ENCODE measurements at places on chromosomes 6 and 20.

GRCh38 chr6:164021589-164022250 is 607.2 kb downstream of the QKI start:
- DNase-seq, result no peak

- DNase-seq, result no peak
Observed at GRCh38 chr6:111032484-111033140, 50.8 kb downstream of the RPF2 start.

GRCh38 chr6:19158586-19158985 is 678.6 kb upstream of the ID4 start:
- DNase-seq, result no peak

DNA sequence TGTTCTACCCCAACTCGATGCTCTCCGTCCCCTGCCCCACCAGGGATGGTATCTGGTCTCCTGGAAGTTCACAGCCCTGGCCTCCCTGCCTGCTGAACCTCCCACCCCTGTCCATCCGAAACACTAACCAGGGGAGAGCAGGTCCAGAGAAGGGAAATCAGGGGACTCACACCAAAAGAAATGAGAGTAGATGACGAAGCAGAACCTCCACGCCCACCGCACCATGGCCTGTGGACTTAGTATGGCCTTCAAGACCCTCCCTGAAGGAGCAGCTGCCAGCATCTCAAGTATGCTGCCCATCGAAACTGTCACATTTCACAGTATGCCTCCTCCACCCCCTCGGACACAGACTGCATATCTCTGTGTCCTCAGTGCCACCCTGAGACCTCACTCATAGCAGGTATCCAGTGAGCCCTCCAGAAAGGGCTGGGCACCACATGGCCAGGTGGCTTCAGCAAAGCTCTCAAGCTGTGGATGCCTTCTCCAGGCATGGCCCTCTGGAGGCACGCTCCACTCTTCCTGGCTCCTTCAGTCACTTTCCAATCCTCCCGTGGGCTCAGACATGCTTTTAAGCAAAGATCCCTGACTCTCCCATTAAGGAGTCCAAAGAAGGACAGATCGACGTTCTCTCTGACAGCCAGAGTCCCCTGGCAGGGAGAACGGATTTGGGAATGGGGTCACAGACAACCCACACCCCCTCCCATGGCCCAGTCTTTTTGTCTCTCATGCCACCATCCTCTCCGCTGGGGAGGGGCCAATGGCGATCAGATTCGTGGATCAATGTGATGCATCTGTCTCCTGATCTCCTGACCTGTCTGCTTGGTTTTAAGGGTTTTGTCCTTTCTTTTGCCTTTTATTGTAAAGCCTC is 158.4 kb downstream of the ANKRD60 start:
- no peak for DNase-seq

DNA sequence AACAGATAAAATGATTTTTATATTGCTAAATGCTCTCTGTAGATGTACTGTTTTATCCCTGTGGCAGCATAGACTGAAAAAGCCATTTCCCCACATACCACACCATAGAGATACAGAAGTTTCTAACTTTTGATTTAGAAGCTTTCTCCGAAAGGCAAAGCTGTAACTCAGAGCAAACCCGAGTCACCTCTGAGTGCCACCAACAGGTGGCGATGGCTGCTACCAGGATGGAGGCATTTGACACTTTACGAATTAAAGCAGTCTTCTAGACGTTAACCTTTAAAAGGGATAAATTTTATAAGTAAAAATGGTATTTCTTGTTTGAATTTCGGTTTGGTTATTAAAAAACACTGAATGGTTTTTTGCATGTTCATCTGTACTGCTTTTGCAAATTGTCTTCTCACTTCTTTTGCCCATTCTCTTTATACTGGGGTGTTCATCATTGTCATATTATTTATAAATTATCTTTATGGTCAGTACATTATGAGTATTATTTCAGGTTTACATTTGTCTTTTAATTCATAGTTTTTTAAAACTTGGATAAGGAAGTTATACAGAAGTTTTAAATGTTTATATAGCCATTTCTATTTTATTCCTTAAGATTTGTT is 201.0 kb upstream of the CEP162 start:
- DNase-seq, result no peak

DNA sequence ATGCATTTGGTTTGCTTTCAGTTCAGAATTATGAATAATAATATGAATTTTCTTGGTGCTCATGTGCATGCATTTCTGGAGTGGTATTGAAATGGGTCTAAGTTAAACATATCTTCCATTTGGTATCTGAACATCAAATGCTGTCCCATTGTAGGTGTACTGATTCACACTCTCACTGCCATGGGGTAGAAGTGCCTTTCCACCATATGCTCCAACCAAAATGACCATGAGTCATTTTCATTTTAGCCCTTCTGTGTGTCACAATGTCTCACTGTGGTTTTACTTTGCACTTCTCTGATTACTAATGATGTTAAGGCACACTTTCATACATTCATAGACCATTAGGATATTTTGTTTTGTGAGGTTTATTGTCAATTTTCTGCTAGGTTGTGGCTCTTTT is 211.9 kb downstream of the HAO1 start:
- DNase-seq, result no peak

DNA sequence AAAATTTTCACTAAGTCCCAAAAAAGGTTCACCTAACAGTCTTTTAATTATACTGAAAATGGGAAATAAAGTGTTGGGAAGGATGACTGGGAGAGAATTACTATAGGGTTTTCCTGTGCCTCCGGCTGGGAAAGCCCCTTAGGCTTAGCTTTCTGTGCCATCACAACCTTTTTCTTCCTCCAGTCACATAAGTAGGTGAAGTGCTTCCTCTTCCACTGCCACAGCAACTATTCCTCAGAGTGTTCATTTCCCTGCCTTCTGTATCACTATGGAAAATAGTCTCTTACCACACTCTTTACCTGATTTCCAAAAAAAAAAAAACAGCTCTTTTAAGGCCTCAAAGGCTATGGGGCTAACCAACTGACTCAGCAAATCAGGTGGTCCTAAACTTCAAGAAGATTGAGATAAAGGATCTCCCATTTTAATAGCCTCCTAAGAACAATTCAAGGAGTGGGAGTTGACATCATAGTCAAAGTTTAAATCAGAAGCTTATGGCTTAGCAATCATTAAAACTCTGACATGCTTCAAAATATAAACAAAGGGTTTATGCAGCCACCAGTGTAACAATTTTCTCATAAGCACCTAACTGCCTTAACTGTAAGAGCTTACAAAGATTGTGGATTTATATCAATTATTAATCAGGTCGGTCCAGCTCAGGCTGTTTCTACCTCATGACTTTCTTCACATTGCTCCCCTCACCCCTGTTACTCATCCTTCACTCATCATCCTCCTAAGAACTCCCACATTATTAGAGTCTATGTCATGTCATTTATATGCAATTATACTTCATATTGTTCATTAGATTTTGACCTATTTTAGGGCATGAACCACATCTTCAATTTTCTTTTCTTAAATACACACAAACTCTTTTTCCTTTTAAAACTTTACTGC is 95.3 kb downstream of the RNGTT start:
- no peak for DNase-seq

DNA sequence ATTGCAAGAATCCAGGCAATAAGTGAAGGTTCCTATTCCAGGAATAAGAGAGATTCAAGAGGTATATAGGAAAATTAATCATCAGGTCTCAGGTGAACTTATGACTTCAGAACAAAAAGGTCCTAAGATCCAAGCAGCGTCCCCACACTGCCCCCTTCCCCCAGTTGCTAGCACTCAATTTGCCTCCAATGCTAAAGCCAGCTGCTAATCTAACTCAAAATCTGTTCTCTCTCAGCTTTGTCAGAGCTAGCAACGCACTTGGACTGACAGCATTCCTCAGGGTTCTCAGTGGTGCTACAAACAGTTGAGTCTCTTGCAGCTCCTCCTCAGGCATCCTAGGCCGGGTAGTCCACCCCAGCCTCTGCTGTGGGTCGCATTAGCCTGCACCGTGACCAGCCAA is 148.3 kb downstream of the RFX6 start:
- DNase-seq, result no peak

DNA sequence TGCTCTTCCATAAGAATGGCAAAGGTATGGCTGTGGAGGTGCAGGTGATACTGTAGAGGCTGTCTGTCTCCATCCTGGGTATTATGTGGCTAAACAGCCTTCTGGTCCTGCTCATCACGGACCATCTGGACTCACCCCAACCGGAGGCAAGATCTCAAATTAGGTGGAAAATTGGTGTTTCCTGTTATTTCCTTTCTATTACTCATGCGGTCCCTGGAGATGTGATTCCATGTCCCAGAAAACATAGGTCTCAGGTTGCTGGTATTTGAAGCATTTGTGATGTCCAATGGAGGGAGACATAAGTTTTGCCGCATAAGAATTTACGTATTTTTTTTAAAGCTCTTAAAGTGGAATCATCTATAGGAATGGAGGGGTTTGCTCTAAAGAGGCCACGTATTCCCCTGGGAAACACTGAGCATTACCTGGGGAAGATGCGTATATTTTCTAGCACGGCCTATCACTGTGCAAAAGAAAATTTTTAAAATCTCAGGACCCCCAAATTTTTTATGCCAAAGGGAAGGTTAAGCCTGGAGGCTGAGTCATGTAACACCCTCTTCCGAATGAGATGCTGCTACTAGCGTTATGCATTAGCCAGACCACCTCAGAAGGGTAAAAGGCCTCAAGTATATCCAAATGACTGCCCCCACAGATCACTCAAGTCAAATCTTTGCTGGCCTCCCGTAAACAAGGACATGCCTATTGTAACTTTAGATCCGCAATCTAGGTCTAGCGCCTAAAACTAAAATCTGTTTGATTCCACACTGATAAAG is 22.4 kb upstream of the PBOV1 start:
- DNase-seq, result no peak

GRCh38 chr6:142242269-142242668 is 59.5 kb upstream of the ADGRG6 start:
- no peak for DNase-seq

DNA sequence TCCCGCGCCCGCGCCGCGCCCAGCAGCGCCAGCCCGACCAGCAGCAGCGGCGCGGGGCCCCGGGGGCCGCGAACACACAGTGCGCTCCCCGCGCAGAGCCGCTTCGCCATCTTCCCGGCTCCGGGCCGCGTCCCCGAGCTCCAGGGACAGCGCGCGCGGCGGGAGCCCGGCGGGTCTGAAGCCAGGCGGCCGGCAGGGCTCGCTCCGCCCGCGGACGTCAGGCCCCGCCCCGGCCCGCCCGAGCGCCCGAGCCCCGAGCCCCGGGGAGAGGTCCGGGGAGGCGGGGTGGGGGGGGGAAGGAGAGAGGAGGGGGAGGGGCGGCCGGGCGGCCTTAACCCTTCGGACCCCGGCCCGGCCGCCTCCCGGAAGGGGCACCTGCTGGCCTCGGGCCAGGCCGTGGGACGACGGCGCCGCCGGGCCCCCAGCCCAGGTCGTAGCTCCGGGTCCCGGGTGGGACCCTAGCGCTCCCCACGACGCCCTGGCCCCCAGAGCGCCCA is at the start of gene LAMA5:
Gene LAMA5 (minus strand): TSS at position 177 of the 497 bp plus-strand sequence. CDS start 67 bp downstream, at position 110.
- no peak for DNase-seq

DNA sequence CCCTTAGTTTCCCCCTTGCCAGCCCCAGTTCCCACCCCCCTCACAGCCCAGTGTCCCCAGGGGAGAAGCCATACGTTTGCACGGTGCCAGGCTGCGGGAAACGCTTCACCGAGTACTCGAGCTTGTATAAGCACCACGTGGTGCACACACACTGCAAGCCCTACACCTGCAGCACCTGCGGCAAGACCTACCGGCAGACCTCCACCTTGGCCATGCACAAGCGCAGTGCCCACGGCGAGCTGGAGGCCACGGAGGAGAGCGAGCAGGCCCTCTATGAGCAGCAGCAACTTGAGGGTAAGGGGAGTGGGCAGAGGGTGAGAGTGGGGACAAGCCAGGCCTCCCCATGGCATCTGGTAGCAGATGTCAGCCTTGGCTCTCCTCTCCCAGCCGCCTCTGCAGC is 5.1 kb upstream of the DEF6 start:
- no peak for DNase-seq

- no peak for DNase-seq
Observed at GRCh38 chr6:131744432-131745287, 33.8 kb upstream of the CTAGE9 start.
